ENCODE measurements at places on chromosomes 1 and 21.

- peak; percentile 85 for DNase-seq
These were observed 146.0 kb upstream of the KIAA0040 start for GRCh38 chr1:175338387-175339135.

DNA sequence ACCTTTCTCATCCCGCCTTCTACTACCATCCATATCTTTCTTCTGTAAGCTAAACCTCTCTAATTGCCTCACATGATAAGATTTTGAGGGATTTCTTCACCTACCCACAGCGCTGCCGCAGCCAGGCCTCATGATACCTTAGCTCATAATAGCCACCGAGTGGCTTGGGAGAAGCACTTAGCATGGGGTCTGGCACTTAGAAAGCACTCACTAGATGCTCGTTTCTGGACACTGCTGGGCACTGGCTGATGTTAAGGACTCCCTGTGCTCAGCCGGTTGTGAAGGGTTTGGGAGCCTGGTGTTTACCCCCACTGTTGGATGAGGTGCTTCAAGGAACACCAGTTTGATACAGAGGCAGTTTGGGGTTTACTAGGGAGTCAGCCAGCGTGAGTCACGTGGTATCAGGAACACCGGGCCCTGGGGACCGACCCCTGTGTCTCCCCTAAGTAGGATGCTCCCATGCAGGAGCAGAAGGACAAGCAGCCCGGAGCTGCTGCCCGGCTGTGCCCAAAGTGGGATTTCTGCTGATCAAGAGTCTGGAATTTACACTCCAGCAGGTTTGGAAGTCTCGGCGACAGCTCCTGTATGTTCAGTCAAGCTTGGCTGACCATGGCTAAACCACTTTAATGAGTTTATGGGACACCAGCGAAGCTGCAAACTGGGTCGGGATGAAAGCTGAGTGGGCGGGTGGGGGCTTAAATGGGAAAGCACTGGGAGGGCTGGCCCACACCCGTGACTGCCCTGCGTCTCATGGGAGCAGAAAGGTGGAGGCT, 63.3 kb downstream of the GALNT2 start:
- no peak for DNase-seq

- DNase-seq = no peak
These were observed 41.0 kb upstream of the ST6GALNAC5 start for GRCh38 chr1:76826072-76826845.

DNA sequence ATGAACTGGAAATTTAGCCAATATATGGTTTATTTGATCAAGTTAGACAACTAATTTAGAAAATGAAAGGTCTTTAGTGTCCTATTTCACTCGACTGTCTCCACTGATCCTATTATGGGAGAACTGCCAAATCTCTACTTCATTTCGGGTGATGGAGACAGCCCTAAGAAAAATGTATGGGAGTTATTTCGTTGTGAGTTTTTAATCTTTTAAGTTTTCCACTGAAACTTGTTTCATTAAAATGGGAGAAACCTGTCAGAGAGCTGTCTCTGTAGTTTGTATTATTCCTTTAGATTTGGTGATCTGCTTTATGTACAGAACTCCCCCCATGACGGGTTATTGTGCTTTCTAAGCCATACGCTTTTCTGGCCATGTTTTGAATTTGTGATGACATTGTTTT, 899.7 kb downstream of the ADGRL2 start:
- DNase-seq = no peak

- no peak for DNase-seq
These were observed 90.2 kb upstream of the LPGAT1 start for GRCh38 chr1:211920602-211921226.

GRCh38 chr1:38328278-38329035, 281.9 kb upstream of the POU3F1 start:
- no peak for DNase-seq

GRCh38 chr1:117646007-117646811, 40.4 kb downstream of the TENT5C start:
- no peak for DNase-seq

GRCh38 chr1:190022709-190023108, 455.0 kb downstream of the BRINP3 start:
- DNase-seq = no peak

DNA sequence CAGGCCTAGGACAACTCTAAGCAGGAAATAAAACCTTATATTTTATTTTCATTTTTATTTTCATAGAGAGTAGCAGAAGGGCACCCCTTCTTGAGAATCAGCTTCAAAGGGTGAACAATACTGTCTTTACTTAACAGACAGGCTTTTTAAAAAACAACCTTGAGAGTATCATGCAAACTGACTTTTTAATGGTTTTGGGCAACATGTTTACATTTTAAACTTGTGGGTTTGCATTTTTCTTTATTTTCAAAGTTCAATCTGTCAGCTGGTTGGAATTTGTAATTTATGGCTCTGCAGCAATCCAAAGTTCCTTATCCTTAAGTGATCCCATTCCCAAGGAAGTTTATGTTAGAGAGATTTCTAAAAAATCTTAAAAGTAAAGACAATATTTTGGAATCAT, 392.3 kb upstream of the ADAMTS5 start:
- no peak for DNase-seq

DNA sequence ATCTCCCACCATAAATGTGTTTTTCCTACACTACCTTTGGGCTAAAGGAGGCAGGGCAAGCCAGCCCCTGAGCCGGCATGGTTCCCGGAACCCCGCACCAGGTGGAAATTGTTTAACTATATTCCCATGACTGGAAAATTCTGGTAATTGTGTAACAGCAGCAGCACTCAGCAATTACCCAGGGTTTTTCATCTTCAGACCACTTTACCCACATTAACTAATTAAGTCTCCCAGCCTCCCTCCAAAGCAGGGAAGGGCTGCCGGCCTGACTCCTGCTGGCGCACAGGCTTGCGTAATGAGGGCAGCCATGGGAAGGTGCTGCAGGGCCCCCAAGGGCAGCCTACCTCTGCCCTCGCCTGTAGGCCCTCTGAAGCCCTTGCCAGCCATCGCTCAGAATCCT, 140.7 kb upstream of the VAMP3 start:
- no peak for DNase-seq

DNA sequence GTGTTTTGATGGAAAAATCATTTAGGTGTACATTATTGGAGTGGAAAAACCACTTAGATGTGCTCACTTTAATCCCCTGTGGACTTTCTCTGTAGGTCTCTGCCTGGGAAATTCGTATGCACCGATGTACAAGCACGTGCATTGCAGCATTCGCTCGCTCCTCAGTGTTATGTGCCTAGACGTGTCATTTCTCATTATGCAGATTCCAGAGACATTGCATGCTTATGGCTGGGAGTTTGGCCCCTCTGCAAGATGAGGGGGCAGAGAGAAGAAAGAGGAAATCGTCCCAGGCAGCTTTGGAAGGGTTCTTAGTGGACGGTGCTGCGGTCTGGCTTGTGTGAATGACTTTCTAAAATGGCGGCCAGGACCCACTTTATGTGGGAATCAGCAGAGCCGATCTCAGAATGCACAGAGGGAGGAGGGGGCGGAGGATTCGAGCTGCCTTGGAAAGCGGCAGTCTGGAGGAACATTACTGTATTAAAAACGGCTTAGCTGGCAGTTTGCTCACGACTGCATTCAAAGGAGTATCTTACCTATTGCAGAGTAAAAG, 2.3 kb downstream of the SPEN start:
- DNase-seq = peak; percentile 65

DNA sequence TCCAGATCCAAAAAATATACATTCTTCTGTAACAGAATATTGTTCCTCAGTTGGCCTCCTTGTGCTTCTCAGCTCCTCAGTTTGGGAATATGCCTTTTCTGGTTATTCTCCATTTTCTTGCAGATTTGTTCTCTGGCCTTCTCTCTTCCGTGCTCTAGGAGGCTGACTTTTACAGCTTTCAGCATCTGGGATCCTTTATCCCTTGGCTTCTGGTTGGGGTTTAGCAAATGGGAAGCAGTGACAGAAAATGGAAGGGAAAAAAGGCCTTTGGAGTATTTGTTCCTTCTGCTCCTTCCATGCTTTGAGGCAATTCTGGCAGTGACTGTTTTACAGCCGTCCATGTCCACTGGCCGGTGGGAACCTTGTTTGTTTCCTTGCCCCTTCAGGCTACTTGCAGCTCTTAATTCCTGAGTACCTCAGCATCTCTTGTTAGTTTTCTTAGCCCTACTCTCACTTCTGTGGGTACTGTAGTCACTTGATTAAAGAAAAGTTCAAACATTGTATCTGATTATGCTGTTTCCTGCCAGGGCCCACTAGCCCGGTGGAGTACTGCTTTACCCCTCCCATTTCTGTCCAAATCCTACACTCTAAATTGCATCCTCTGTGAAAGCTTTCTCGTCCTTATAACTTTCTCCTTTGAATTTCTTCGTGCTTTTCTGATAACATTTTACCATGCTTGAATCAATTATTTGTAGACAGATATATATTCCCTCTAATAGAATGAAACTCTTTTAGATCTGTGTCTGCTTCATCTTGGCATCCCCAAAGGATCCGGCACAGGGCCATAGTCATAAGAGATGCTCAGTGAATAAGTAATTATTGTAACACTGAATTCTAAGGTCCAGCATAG, 118.2 kb downstream of the OSBPL9 start:
- DNase-seq = no peak

DNA sequence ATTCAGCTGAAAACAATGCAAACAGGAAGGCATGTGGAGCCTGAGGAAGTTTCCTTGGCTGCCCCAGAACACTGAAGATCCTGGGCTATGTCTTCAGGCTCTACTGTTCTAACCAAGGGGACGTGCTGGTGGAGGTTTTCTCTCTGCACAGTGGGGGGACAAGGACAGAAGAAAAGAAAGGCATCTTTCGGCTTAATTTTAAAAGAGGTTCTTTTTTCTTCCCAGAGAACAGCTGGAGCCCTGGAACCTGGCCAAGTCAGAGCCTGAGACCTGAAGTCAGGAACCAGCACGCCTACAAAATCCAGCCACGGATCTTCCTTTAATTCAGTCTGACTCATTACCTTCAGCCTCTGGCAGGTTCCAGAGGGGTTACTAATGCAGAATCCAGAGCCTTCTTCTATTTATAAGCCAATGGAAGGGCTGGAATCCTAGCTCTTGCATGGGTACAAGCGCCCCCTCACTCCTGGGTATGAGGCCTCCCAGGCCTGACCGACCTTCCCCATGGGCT, 19.8 kb downstream of the CTNNBIP1 start:
- DNase-seq = no peak

GRCh38 chr1:182595641-182596240, 6.7 kb upstream of the RNASEL start:
- DNase-seq = peak; percentile 84

DNA sequence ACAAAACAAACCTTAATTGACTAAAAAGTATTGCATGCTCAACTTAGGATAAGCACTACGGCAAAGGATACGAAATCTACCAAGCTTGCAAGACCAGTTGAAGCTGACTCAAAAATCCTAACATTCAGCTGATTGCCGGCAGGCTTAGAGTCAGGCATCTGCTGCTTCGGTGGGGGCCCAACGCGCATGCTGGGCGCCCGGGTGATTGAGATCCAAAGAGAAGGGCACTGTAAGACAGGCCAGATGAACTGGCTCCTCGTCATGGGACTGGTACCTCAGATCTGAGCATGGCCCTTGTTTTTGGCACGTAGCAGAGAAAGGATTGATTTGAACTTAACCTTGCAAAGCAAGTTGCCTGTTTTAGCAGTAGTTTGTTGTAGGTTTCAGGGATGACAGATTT, 86.6 kb downstream of the PRDM2 start:
- no peak for DNase-seq

GRCh38 chr1:172323686-172324085, 96.8 kb upstream of the C1orf105 start:
- DNase-seq = no peak

DNA sequence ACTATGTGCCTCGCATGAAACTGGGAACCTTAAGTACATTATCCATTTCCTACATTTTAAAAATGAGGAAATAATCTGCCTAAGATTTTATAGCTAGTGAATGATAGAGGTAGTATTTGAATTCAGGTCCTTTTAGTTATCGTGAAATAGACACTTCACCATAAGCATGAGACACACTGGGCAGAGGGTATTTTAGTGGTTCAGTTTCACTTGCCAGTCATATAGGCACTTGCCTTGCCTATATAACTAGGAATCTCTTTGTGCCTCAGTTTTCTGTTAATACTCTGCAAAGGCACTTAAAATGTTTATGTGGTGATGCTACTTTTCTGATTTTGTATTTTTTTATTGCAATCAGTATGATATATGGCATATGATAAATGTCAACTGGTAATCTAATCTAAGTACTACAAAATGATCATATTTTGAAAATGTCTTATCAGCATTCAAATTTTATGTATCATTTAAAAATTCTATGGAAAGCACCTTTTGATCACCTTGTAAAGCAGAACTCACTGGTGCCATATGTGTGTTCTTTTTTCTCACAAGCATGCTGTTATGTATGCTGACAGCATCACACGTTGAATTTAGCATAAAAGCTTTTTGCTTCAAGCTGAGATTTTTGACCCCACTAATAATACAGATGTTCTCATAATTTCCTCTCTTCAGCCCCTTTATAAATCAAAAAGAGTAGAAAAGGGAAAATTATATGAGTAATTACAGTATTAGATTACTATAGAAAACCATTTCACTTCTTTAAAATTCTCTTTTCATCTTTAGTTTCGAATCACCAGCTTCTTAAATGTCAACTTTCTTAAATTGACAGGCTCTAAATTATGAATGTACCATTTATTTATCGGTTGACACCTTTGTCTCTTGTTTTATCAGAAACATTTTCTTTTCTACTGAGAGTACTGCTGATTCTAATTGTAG, 52.6 kb downstream of the RPS6KC1 start:
- DNase-seq = no peak

DNA sequence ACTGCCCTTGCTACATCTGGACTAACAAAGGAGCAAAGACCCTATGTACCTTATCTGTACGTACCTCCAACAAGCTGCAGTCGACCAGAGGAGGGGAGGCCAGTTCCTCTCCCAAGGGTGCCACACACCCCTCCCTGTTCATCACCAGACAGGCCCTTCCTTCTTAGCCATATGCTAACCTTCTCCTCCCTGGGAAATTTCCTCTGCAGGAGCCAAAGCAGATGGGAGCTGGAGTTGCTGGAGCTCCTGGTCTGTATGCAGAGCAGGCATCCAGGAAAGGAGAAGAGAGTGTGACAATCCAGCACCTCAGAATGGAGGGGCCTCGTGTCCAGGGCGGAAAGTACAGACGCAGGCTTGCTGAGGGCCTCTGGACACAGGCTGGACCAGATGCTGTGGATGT, 48.5 kb downstream of the C8B start:
- DNase-seq = no peak

DNA sequence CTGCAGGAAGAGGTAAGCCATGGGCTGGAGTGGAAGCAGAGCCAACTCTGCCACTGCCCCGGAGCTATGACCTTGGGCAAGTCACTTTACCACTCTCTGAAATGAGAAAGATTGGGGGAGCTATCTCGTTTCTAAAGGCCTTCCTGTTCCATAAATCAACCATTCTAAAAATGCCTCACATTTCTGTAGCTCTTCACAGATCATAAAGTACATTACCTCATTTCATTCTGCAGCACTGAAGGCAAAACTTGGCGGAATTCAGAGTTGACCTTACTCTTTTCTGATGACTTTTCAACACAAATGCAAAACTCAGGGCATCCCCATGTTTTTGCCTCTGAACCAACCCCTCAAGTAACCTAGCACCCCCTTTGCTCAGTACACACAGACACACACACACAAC, 404.0 kb upstream of the NFIA start:
- DNase-seq = no peak

GRCh38 chr21:24829397-24829796, 777.9 kb downstream of the MRPL39 start:
- no peak for DNase-seq

- DNase-seq = no peak
These were observed 87.1 kb upstream of the CACNA1E start for GRCh38 chr1:181396171-181396670.
